ENCODE measurements at places on chromosomes 1 and 21. TPM values are rescaled to one million over a fixed set of nuclear protein-coding genes. Genes with fewer than 3 reads are reported as not detected.

The TMCO2 gene
- total RNA-seq: not detected

The NEGR1 gene
- not detected for total RNA-seq

The PGLYRP4 gene
- total RNA-seq: not detected

The HFM1 gene
- not detected for total RNA-seq

The ASCL5 gene
- total RNA-seq: not detected

The OR2AJ1 gene
- total RNA-seq: not detected

The BATF3 gene
- total RNA-seq: 130 TPM

The KLHL20 gene
- 18.8 TPM for total RNA-seq

The KIF26B gene
- not detected for total RNA-seq

The ASTN1 gene
- not detected for total RNA-seq

The KLF17 gene
- not detected for total RNA-seq

The BNIPL gene
- total RNA-seq: 1.0 TPM

The FLAD1 gene
- 63.7 TPM for total RNA-seq

The CSF3R gene
- total RNA-seq: not detected

All from activated CD8-positive, alpha-beta memory T cell treated with anti-CD3 and anti-CD28 coated beads, Interleukin-2, amount 10 ng/mL, durations not matched to agents 7 days and 5 days (primary cell).